ENCODE measurements at places on chromosomes 1 and 21. TPM values are rescaled to one million over a fixed set of nuclear protein-coding genes. Genes with fewer than 3 reads are reported as not detected.
A peak's percentile ranks its signal among the peaks of the same experiment; 100 is the strongest.

GRCh38 chr1:46469881-46470280, 19.8 kb upstream of the DMBX1 start:
- DNase-seq = no peak

GRCh38 chr1:87599569-87599968, 270.9 kb downstream of the LMO4 start:
- no peak for DNase-seq

GRCh38 chr1:91165033-91165654, 143.3 kb upstream of the ZNF644 start:
- DNase-seq = peak; percentile 80

DNA sequence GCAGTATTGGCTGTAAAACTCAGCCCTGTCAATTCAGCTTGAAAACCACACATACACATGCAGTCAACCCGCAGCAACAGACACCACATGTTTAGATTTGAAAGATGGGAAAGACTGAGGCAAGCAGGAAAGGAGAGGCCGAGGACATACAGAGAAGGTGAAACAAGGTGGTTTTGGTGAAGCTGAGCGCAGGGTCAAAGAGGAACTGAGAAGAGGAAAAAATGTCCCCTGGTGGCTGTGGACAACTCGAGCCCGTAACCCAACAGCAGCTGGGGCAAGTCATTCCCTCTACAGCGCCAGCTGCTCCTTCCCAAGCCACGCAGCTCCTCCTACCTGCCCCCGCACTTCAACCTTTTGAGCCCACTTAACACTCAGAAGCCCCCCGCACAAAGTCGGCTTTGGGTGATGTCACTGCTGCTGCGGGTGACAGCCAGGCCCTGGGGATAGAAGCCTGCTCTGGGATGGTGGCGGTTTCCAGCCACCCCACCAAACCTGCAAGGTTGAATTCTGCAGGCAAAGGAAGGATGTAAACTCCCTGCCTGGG, 63.0 kb downstream of the KCNN3 start:
- DNase-seq = no peak

GRCh38 chr21:33566514-33566913, 22.0 kb downstream of the DONSON start:
- DNase-seq = no peak

- no peak for DNase-seq
Measured at GRCh38 chr1:74674278-74675048, 871 bp upstream of the ERICH3 start.

DNA sequence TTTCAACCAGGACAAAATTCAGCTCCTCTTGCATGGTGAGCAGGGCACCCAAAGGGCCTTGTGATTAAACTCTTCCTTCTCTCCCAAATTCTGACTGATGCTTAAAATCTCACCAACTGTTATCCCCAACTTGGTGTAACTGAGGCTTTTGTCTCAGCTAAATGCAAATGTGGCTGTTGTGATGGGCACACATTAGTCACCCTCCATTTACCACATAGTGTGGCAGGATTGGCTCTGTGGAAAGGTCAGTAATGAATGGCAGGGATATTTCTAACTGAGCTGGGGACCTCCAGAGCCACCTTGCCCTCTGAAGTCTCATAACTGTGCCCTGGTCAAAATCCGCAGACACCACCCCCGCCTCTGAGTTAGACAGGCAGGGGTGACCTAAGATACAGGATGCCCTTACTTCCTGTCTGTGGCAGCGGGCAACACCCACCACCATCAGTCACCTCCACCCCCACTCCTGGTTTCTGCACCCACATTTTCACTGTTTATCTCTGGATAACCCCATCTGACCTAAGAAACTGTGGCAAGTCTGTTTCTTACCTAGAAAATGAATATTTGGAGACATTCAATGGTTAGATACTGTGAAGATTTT, 25.4 kb upstream of the RGS16 start:
- DNase-seq = no peak

- DNase-seq = no peak
Measured at GRCh38 chr1:104878203-104878909, 1128.7 kb downstream of the AMY1C start.

The CD1D gene
- total RNA-seq = 4.8 TPM

DNA sequence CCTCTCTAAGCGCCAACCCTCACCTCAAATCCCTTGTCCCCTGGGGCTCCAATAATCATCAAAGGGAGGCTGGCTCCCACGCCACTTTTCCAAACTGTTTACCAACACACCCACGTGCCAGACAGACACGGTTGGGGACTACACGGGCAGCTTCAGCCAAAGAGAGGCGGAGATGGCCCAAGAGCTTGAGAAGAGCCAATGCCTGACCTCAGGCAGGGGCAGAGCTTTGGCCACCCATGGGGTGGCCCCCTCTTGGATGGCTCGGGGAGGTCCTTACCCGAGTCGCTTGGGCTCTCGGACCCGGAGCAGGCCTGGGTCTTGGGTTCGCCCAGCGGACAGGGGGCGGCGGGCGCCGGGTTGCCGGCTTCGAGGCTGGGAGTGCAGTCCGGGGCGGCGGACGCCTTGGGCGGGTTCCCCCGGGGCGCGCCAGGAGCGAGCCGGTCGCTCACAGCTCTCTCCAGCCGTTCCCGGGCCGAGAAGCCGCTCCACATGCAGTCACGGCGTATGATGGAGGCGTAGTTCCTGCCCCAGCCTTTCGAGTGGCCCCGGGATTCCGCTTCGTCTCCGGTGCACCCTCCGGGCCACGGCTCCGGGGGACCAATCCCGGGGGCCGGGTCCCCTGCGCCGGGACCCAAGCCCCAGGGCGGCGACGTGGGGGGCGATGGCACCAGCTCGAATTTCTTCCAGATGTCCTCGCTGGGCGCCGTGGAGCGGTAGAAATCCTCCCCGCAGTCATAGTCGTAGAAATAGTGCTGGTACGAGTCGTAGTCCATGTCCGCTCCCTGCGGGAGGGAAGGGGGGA, 854 bp downstream of the MYCL start:
- DNase-seq = peak; percentile 87

GRCh38 chr1:239891621-239892358, 199.9 kb upstream of the FMN2 start:
- no peak for DNase-seq

DNA sequence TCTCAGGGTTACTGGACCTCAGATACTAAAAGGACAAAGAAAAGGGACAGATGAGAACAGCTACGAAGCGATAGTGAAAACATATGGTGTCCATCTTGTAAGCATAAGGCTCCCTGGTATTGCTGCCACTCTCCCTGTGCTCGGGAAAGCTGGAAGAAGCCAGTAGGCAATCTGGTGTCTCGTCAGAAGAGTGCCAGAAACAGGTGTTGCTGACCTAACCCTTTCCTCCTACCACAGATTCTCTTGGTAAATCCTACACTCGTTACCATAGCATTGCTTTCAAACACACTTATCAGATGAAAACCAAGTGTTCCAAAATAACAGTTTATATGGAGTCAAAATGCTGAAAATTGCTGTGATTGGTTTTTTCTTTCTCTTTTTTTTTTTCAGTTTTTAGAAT, 146.3 kb downstream of the NRIP1 start:
- no peak for DNase-seq

DNA sequence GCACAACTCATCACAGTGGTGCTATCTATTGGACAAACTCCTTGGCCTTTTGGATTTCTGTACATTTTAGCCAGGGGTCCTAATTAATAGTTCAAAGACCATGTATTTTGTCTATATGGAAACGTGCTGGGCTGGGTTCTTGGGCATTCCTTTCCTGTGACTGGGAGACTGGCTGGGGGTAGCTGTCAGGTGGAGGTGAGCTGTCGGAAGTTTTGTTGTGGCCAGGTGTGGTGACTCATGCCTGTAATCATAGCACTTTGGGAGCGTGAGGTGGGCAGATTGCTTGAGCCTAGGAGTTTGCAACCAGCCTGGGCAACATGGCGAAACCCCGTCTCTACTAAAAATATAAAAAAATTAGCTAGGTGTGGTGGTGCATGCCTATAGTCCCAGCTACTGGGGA, 392.4 kb downstream of the RPS6KC1 start:
- no peak for DNase-seq

DNA sequence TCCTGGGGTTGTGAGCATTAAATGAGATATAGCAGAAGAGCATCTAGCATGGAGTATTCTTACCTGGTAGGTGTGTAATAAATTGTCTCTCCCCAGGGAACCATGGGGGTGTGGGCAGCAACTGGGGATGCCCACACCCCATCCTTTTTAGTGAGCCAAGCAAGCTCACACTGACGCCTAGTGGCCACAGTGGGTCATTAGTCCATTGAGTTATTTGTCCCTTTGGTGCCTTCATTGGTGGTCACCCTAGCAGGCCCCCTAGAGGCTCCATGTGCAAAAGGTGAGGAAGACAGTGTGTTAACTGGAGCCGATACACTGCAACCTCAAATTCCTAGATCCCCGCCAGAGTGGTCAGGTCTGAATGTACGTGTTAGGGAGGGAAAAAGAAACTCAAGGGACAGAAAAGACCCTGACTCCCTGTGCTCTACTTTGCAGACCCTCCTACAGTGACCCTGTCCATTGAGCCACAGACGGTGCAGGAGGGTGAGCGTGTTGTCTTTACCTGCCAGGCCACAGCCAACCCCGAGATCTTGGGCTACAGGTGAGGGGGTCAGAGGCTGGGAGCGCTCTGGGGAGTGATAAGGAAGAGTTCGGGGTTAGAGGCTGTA, 93.3 kb upstream of the CD1D start:
- DNase-seq = peak; percentile 44

The SPRR5 gene
- not detected for total RNA-seq

DNA sequence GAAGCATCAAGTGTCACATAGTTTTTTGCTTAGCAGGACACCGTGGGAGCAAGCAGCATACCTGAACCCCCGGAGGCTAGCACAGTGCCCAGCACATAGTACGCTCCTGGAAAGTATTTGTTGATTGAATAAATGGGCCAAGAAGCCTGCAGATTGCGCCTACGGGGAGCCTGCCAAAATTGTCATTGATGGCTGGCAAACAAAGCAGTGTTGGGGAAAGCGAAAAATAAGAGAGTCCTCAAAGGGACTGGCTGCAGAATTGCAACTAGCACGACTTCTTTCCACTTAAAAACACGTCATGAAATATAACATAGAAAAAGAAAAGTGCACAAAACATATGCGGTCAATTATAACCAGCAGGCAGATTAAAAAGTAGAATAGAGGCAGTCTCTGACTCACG, 125.2 kb upstream of the GALNT2 start:
- no peak for DNase-seq

The OR2M3 gene
- total RNA-seq = not detected

The SLC5A3 gene
- total RNA-seq = 12.4 TPM

The ITLN1 gene
- 2.0 TPM for total RNA-seq

DNA sequence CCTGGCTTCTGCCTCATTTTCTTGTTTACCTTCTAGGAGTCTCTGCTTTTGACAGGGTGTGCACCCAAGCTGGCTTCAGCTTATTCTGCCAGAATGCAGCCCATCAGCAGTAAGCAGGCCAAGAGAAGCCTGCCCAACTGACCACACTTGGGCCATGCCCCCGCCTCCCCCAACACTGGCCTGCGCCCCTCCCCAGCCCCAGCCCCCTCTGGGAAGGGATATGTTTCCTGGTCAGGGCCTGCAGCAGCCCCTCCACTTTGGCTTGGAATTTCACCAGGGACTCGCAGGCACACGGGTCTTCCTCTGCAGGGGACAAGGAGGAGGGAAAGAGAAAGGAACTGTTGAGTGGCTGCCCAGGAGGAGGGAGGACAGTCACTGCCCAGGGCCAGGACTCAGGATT, 9.4 kb downstream of the MATN1 start:
- no peak for DNase-seq

The GUCA2A gene
- not detected for total RNA-seq

DNA sequence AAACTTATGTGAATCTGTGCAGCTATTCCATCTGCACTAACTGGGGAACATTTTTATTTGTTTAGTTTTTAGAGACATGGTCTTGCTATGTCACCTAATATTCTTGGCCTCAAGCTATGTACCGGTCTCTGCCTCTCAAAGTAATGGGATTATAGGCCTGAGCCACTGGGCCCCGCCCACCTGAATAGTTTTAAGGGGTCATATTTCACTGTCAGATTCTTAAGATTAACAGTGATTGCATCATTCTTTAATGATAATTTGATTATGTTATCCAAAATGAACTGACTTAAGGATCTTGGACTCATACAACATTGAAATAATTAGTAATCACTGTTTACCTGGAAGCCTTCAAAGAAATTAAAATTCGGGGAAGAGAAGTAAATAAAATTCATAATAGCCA, 12.6 kb upstream of the KLF18 start:
- no peak for DNase-seq

- DNase-seq = peak; percentile 43
Measured at GRCh38 chr1:917076-917459, 6.7 kb upstream of the SAMD11 start.

The GJB3 gene
- total RNA-seq = 0.29 TPM

DNA sequence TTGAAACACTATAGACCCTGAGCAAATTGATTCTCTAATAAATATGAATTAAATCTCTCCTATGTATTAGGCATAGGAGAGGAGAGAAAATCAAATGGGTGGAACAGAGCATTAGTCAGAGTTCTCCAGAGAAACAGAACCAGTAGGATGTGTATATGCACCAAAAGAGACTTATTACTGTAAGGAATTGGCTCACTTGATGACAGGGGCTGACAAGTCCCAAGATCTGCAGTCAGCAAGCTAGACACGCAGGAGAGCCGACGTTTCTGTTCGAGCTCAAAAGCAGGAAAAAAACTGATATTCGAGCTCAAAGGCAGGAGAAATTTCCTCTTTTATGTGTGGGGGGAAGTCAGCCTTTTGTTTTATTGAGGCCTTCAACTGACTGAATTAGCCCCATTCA, 259.2 kb upstream of the KAZN start:
- DNase-seq = no peak

GRCh38 chr21:29064850-29065481, 8.5 kb downstream of the CCT8 start:
- DNase-seq = no peak

GRCh38 chr1:97986041-97987005, 65.5 kb upstream of the DPYD start:
- peak; percentile 6 for DNase-seq

The RHBDL2 gene
- total RNA-seq = 0.43 TPM

DNA sequence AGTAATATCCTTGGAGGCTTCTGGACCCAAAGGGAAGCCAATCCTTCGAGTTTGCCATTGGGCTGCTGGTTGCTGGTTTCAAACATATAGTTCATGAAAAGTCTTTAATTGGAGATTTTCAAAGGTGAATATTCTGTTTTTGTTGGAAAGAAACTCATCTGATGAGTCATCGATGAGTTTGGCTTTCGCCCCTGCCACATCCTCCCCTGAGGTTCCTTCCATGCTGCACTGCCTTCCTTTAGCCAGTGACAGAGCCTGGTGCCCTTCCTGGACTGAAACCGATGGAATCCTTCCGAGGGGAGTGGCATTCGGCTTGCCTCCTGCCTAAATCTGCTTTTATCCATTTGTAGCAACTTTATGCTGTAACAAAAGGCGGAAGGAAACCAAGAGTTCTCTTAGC, 550.0 kb downstream of the KIF26B start:
- no peak for DNase-seq

The LEFTY1 gene
- total RNA-seq = not detected

DNA sequence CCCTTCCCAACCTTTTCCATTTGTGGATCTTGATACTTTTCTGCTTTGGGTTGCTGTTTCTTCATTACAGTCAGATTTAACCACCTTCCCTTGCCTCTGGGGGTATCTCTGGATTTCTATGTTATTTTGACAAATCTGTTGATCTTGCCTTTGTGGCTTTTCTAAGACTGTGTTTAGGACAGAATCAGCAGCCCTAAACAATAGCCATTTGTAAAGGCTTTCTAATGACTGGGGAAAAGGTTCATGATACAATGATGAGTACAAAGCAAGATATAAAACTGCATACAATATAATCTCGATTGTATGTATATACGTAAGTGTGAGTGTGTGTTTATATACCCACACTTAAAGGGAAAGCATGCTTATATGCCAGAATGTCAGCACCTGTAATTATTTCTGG, 27.8 kb downstream of the FAM20B start:
- no peak for DNase-seq
